ENCODE measurements at places on chromosomes 7 and 10.
A peak's percentile ranks its signal among the peaks of the same experiment; 100 is the strongest.

- no peak for DNase-seq
These were observed 312.0 kb upstream of the FZD1 start for GRCh38 chr7:90951986-90952954.

DNA sequence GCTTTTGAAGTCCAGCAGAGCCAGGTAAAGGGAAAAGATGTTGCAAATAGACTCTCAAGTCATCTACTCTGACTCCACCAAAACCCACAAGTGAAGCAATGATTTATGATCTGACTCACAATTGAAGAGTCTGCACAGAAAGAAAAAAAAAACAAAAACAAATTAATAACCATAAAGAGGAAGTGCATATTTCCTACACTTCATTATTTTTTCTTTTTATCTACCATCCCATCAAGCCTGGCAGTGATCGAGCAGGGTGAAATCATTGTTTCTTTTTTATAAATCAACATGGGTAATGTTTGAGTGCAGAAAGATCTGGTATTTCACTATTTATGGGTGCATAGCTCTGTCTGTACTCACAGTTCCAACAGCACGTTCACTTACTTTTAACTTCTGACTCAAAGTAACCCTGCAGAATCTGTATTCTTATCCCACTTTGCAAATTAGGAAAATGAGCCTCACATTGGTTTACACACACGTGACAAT, 829.0 kb downstream of the TNS3 start:
- no peak for DNase-seq

- DNase-seq = no peak
These were observed 15.5 kb downstream of the AGAP3 start for GRCh38 chr7:151101621-151102396.

DNA sequence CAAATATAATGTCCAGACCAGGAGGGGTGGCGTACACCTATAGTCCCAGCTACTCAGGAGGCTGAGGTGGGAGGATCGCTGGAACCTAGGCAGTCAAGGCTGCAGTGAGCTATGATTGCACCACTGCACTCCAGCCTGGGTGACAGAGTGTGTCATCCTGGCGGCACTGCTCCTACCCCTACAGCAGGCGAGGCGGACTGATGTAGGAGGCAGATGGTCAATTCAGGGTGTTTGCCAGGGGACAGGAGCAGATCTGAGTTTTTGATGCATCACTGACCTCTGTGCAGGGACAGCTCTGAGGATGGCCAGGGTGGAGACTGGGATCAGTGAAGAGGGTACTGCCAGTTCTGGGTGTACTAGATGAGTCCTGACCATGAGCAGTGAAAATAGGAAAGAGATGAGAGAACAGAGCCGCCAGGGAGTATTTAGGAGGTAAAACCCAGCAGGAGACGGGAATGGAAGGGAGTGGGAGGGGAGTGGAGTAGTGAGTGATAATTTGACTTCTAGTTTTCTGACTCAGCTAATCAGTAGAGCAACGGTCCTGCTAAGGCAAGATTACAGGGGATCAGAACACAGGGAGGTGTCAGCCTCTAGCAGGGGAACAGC, 75.3 kb downstream of the HIP1 start:
- DNase-seq = no peak

DNA sequence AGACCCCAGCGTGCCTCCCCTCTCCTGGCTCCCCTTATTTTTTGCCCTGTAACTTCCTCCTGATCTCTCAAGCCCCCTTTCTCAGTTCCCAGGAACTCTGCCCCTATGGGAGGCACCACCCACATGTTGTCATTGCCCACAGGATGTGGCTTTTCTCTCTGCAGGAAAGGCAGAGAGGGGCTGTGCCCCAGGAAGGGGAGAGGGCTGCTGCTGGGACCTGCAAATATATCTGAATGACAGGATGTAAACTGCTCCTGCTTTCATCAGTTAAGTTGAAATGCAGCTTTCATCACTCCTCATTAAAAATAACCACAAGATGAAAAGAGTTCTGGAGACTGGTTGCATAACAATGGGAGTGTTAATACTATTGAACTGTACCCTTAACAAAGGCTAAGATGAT, 103.3 kb downstream of the CLEC2L start:
- no peak for DNase-seq

- DNase-seq = no peak
These were observed 27.5 kb upstream of the FIGNL1 start for GRCh38 chr7:50477640-50478039.

DNA sequence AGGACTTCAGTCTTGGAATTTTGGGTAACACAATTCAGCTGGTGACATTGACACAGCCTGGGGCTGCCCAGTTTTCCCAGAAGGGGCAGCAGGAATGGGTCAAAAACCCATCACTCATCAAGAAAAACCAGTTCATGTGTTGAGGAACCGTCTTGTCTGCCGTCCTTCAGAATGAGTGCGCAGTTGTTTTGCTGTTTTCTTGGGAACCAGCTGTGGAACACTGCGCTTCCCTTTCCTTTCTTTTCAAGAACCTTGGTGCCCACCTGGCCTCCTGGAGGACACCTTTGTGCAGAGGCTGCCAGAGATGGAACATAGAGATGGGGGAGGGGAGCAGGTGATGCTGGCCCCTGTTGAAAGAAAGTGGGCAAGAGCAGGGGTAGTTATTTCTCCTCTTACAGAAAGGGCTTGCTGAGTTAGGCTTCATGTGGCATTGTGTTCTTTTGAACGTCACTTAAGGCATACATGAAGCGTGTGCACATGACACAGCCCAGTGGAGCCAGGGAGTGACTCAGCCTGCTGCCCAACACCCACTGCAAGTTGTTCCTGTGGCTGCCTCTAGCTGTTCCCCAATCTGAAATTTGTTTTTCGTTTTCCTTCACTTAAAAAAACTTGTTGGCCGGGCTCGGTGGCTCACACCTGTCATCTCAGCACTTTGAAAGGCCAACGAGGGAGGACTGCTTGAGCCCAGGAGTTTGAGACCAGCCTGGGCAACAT, 87.4 kb upstream of the TNS3 start:
- DNase-seq = no peak

- no peak for DNase-seq
These were observed 284 bp downstream of the CXCL12 start for GRCh38 chr10:44384601-44385025.

- no peak for DNase-seq
These were observed 22.4 kb upstream of the SMC3 start for GRCh38 chr10:110544958-110545537.

DNA sequence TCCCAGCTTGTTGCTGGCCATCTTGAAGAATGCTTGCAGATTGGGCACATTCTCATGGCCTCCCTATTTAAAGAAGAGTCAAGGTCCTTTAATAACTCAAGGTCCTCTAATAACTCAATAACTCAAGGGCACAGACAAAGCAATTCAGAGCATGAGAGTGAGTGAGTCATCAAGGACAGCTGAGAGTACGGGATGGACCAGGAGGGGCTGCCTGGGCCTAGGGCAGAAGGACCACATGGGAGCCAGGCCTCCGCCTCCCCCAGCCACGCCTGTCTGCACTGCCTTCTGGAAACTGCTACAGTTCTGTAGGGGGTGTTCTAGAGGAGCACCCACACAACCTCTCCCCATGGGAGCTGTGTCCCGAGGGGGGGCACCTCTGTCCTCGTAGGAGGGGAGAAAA, 48.9 kb downstream of the ZNF503 start:
- no peak for DNase-seq

- DNase-seq = no peak
These were observed 115.0 kb downstream of the GFRA1 start for GRCh38 chr10:116158036-116158435.

DNA sequence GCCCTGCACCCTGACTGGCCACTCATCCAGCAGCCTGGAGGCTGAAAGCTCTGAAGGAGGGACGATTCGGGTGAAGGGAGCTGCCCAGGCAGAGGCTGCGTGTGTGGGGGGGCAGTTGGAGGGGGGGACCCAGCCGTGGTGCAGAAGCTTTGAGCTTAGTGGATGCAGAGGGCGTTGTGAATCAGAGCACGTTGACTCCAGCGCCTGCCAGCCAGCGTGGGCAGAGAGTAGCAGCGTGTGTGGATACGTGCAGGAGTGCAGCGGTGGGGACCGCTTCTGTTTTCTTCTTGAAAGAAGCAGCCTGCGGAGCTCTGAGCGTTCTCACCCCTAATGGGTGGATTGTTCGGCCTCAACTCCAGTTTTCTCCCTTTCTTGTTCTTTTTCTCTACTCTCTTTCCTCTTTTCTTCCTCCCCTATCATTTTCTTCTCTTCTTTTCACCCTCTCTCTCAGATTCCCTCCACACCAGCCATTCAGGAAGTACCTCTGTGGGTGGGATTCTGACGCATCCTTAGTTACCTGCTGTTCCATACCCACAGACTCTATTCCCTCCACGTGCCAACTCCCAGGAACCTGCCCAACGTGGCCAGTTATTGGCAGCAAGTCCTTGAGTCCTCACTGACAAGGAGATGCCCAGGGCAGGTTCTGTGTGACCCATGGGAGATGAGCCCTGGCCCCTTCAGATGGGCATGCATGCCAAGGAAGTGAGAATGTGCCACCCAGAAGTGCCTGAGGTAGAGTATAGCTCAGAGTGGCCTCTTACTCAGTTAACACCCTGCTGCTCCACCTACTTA, 47.4 kb downstream of the SORCS3 start:
- no peak for DNase-seq

DNA sequence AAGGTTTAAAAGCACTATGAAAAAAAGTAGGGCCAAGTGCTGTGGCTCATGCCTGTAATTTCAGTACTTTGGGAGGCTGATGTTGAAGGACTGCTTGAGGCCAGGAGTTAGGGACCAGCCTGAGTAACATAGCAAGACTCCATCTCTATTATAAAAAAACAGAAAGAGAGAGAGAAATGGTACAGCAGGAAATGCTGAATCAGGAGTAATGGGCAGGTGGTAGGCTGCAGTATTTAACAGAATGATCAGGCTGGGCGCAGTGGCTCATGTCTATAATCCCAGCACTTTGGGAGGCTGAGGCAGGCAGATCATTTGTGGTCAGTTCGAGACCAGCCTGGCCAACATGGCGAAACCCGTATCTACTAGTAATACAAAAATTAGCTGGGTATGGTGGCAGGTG, 49.6 kb downstream of the SCD start:
- no peak for DNase-seq

DNA sequence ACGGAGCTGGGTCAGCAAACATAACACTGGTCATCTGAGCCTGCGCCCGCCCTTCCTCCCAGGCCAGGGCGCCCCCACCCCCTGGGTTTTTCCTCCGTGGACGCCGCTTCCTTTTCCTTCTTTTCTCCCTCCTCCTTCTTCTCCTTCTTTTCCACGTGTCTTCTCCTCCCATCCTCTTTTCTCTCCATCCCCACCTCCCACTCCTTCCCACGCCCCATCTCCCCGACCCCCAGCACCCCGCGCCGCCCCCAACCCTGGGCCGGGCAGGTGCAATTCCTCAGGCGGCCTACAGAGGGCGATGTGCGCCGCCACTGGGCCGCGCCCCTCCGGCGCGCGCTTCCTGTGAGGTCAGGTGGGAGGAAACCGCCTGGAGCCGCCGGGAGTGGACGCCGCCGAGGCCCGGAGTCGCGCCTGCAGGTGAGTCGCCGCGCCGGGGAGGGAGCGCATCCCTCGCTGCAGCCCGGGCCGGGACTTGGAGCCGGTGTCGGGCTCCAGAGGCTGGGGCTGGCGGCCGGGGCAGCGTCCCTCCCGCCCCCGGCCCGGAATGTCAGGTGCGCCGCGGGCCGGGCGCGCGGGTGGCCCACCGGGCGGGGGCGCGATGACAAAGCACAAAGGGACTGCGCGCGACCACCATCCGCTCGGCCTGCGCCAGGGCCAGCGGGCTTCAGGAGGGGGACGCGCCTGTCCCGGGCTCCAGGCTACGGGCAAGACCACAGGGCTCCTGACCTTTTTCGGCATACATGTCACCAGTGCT, at the start of gene FAM241B:
FAM241B (plus strand) TSS at position 351 of the 754 bp plus-strand sequence. CDS start 1,497 bp downstream, outside the sequence.
- DNase-seq = peak; percentile 66

DNA sequence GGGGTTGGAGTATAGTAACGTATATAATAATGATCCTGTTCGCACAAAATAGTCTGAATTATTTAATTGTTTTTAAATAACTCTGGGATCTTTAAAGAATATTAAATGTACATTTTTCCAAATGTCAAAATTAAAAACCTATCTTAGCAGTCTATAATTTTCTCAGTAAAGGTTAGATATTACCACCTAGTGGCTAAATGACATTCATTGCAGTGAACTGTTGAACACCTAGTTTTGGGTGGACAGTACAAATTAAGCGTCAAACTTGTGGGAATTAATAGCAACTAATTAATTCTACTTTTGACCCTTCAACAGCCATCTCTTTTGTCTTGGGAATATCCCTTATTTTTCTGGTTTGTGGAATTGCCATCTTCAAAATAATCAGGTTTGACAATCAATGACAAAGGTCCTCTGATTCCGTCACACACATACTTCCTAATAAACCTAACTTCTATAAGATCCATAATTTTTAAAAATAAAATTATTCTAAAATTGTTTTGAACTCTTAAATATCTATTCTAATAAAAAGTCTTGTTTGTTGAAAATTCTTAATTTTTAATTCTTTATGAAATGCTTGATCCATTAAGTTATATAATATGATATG, 165.7 kb downstream of the SEMA3D start:
- DNase-seq = no peak

- DNase-seq = no peak
These were observed 147.1 kb downstream of the RNF216 start for GRCh38 chr7:5634107-5634950.

- no peak for DNase-seq
These were observed 19.8 kb upstream of the LANCL2 start for GRCh38 chr7:55345292-55345691.

DNA sequence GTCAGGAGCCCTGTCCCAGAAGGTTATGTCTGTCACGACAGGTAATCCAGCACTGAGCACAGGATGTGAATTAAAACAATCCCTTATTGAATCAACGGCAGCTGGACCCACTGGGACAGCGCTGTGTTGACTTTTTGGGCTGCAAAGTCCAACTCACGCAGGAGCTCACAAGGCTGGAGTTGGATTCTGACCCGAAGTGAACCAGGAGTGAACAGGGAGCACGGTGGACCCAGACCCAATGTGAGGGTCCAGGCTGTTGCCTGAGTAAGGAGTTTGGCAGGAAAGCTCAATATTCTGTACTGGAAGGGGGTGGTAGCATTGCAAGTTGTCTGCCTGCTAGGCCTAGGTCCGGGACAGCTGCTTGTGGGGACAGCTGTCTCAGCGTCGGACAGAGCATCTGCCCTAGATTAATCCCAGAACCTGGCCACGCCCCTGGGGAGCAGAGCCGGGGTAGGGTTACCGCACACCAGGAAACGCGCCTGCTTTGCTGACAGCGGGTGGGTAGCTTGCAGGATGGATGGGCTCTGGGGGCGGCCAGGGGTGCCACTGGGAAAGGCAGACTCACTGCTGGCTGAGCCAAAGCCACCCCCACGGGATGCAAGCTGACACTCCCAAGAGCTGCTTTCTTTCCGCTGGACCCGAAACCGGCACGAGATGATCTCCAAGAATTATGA, 24.0 kb downstream of the COL26A1 start:
- no peak for DNase-seq

- DNase-seq = no peak
These were observed 5.1 kb downstream of the GSTO2 start for GRCh38 chr10:104273899-104274575.
